NCI-H460 (cell line): ENCODE measurements at places on chromosomes 13 and 19.

DNA sequence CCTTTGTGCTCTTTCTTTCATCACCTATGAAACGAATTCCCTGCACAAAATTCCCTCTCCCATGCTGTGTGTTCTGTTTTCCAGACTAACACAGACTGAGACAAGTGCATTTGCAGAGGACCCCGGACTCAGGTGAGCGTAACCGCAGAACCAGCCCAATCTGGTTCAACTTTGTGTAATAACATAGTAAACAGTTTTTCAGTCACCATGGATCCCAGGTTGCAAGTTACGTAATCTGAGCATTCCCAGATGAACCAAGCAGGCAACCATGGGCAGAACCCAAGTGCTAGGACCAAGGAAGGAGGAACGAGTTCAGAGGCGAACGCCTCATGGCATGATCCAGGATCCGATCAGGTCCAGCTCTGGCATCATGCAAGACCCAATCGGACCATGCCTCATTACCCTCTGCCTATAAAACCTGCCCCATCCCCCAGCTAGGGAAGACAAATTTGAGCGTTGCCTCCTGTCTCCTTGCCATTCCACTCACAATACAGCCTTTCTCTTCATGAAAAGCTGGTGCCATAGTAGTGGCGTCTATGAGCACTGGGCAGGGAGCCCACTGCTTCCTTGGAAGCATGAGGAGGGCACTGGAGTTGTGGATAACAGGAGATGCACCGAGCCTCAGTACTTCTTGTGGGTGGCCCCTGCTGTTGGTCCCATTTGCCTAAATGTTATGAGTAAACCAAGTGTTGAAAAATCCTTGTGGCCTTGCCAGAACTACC is 107.6 kb downstream of the ABCC4 start:
- DNase-seq: no peak

- no peak for DNase-seq
Measured at GRCh38 chr13:79646880-79647279, 165.9 kb downstream of the NDFIP2 start.

- DNase-seq: no peak
Measured at GRCh38 chr13:107734891-107735625, 480.3 kb downstream of the LIG4 start.

DNA sequence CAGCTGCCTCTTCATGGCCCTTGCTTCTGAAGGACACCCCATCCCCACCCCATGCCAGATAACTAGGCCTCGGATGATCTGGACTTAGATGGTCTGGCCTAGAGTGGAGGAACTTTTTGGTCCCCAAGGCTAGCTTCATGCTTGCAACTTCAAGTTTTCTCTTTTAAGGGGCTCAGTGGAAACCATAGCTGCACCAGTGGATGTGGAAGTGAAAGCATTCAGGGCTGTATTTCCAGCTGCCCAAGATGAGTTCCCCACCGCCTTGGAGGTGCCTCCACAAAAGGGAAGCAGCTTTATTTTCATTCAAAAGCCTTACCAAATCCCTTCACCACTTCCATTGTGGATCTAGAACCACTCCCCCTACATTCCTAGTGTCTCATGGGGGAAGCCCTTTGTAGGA is 17.6 kb upstream of the GSX1 start:
- DNase-seq: no peak

DNA sequence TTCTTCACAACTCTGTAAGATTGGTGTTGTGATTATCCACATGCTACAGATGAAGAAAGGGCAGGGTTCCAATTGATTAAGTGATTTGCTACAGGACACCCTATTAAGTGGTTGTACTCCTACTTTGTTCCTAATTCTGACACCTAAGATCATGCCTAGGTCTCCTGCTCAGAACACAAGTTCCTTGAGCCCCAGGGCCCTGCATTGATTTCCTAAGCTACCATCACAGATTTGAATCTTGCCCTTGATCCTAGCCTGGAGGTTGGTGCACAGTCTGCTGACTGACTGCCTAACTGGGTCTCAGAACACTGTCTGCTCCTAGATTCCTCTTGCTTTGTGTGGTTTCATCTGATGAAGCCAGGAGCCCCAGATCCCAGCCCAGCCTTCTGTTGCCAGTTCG is 19.6 kb upstream of the WDFY2 start:
- DNase-seq: no peak

DNA sequence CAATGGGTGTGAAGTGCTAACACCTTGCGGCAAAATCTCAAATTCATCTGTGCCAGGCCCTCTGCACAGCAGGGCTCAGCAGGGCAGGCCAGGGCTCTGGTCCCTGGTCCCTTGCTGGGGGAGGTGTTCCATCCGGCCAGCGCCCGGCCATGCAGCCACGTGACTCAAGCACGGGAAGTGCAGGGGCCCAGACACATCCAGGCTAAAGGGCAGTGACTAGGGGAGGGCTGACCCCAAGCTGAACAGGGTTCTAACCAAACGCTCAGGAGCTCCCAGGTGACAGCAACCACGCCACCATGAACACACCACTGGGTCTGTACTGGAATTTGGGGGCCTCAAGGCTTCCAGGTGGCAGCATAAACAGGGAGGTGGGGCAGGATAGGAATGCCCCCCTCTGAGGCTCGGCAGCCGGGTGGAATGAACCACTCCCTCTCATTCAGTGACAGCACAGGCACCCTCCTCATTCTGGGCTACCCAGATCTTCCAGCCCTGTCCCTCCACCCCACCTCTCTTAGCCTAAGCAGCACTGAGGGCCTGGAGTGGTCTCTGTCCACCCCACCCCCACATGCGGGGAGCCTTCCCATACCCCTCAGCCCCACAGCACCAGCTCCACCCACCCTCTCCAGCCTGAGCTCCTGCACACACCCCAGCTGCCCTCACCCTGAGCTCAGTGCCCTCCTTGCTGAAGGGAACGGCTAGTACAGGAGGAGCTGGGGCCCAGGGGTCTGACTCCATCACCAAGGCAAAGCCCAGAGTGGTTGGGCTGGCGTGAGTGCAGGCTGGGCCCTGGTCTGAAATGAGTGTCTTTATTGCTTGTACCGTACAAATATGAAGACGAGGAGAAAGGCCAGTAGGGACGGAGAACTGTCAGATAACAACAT is 5.3 kb upstream of the CCNP start:
- no peak for DNase-seq

GRCh38 chr19:41784312-41784711 is 12.1 kb upstream of the CEACAM3 start:
- no peak for DNase-seq

DNA sequence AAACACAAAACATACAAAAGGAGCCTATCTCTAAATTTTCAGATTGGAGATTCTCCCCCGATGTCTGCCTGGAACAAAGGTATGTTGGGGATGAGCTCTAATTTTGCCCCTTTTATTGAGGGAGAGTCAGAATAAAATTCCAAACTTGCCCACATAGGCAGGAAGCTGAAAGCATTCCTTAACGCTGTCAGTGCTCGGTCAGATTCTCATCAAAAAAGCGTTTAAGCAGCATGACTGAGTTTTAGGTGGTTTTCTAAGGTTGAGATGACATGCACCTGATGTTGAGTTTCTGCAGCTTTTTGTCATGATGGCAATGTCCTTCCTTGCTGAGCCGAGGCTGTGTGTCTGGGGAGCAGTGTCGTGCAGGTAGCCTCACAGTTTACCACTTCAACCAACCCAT is 48.4 kb upstream of the MEDAG start:
- no peak for DNase-seq

DNA sequence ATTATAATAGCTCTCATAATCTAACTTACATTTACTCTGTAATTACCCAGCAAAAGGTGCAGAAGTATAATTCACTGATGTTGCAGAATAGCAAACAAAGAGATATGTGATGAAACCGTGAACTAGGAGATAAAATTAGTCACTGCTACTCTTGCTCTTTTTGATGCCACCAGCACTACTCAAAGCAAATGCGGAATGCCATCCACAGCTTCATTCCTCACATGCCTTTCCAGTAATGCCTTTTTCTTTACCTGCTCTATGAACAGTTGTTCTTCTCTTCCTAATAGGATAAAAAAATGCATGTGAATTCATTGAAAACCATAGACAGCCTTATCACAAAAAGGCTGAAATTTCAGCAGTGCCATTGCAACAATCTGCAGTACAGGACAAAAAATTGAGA is 1129.5 kb downstream of the DIAPH3 start:
- DNase-seq: no peak

GRCh38 chr13:84571264-84571663 is 689.0 kb upstream of the SLITRK1 start:
- DNase-seq: no peak

- DNase-seq: no peak
Measured at GRCh38 chr13:32720026-32720425, 133.8 kb downstream of the PDS5B start.

DNA sequence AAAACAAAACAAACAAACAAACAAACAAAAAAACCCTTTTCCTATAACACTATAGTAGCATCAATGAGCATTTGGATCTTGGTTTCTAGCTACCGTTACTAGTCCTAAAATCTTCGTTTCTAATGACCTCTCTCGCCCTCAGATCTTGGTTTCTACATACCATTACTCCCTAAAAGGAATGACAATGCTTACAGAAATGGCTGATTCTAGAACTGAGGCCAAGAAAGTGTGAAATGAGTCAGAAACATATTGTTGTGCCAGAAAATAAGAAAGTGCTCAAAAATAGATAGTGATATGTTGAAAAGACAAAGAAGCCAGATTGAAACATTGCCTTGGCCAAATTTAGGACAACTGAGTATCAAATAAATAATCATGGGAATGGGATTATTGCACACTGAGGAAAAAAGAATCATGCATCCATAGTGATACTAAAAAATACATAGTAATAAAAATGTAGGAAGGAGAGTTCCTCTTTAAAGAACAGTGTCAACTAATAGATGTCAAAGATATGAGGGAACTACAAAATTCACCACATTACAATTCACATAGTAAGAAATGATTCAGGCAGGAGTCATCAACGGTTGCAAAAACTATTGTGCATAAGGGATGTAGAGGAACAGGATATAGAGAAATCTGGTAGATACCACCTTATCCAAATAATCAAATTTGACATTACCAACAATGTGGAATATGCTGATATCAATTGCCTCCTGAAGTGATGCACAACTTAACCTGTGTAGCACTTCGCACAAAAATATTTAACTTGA is 386.6 kb downstream of the DIAPH3 start:
- DNase-seq: no peak

DNA sequence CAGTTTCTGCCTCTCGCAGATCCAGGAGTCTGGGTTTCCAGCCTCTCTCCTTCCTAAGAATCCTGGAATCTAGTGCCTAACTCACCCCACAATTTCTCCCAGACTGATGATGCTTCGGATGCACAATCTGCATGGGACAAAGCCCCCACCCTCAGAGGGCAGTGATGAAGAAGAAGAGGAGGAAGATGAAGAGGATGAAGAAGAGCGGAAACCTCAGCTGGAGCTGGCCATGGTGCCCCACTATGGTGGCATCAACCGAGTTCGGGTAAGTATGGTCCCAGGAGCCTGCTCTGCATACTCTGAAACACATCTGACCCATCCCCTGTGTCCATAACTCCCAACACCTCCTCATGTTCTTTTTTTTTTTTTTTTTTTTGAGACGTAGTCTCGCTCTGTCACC is 796 bp downstream of the GRWD1 start:
- no peak for DNase-seq
